ENCODE measurements at places on chromosomes 13 and 19. TPM values are rescaled to one million over a fixed set of nuclear protein-coding genes. Genes with fewer than 3 reads are reported as not detected.

DMRTC2 gene
- not detected for total RNA-seq

SMIM24 gene
- 0.79 TPM for total RNA-seq

DNA sequence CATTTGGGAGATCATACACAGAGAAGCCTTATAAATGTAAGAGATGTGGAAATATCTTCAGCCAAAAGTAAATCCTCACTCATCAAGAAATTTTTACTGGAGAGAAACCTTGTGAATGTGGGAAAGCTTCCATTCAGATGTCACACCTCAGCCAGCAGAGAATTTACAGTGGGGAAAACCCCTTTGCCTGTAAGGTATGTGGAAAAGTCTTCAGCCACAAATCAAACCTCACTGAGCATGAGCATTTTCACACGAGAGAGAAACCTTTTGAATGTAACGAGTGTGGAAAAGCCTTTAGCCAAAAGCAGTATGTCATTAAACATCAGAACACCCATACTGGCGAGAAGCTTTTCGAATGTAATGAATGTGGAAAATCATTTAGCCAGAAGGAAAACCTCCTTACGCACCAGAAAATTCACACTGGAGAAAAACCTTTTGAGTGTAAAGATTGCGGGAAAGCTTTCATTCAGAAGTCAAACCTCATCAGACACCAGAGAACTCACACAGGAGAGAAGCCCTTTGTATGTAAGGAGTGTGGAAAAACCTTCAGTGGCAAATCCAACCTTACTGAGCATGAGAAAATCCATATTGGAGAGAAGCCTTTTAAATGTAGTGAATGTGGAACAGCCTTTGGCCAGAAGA is 21.5 kb downstream of the ZNF146 start:
- H3K4me3 ChIP-seq: peak overlapping the region; percentile 2
- no peaks in the 10 kb centered on the region for H3K27me3 ChIP-seq

PDX1 gene
- total RNA-seq: not detected

GRCh38 chr19:51129716-51130115 is 5.0 kb downstream of the SIGLEC9 start:
- peaks cover 80% of the 10 kb centered on the region for H3K4me1 ChIP-seq
- peak overlapping the region; percentile 27 for H3K27ac ChIP-seq
- H3K27me3 ChIP-seq: no peaks in the 10 kb centered on the region
- no peak overlapping the region for H3K4me3 ChIP-seq

SLITRK6 gene
- total RNA-seq: not detected

CEACAM18 gene
- not detected for total RNA-seq

- H3K4me1 ChIP-seq: peaks cover 6% of the 10 kb centered on the region
- H3K36me3 ChIP-seq: no peaks in the 10 kb centered on the region
- no peak overlapping the region for H3K4me3 ChIP-seq
- no peak for DNase-seq
Measured at GRCh38 chr13:73859841-73860240, 274.4 kb downstream of the KLF12 start.

- H3K4me1 ChIP-seq: peaks cover 4% of the 10 kb centered on the region
- no peaks in the 10 kb centered on the region for H3K36me3 ChIP-seq
- no peak overlapping the region for H3K4me3 ChIP-seq
- H3K27me3 ChIP-seq: no peaks in the 10 kb centered on the region
Measured at GRCh38 chr13:73072239-73072900, 13.6 kb downstream of the KLF5 start.

DNA sequence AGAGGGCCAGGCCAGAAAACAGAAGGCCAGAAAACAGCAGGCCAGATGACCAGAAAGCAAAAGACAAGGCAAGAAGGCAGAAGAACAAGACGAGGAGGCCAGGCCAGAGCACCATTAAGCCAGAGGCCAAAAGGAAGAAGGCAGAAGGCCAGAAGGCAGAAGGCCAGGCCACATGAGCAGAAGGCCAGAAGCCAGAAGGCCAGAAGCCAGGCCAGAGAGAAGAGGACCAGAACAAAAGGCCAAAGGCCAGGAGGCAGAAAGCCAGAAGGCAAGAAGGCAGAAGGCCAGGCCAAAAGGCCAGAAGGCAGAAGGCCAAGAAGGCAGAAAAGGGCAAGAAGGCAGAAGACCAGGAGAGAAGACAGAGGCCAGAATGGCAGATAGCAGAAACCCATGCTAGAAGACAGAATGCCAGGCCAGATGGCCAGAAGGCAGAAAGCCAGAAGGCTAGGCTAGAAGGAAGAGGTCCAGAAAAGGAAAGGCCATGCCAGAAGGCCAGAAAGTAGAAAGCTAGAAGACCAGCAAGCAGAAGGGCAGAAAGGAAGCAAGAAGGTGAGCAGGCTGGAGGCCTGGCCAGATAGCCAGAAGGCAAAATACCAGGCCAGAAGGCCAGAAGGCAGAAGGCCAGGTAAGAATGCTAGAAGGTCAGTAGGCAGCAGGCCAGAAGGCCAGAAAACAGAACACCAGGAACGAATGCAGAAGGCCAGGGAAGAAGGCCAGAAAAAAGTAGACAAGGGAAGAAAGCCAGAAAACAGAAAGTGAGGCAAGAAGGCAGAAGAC is 187.6 kb downstream of the TUBA3C start:
- H3K27me3 ChIP-seq: no peaks in the 10 kb centered on the region
- no peaks in the 10 kb centered on the region for H3K36me3 ChIP-seq
- no peak overlapping the region for H3K4me3 ChIP-seq

All from T-cell (primary cell).